Astrocyte of the spinal cord (primary cell): ENCODE measurements at places on chromosomes 2 and 18.

DNA sequence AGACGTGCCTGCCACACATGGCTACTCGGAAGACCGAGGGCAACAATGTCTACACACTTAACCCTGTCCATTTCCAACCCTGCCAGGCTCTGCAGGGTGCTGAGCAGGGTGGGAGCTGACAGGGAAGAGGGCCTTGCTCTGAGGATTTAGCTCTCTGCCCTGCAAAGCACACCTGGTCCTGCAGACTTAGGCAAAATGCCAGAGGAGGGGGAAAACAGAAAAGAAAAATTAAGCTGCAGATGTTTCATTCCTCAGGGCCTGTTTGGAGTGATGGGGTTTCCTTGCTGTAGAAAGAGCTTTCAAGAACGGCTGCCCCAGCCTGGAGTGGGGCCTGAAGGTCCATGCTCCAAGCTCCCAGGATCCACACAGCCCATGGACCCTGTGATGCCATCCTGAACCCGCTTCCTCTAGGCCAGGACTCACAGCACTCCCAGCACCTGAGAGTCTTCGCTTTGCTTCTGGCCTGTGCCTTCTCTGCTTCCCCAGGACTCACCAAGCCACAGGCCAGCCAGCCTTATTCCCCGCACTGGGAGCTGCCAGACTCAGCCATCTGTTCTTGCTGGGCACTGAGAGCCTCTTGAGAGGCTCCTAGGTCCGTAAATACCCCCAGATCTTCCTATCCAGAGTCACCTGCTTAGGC, 9.1 kb upstream of the TEX51 start:
- DNase-seq = no peak

DNA sequence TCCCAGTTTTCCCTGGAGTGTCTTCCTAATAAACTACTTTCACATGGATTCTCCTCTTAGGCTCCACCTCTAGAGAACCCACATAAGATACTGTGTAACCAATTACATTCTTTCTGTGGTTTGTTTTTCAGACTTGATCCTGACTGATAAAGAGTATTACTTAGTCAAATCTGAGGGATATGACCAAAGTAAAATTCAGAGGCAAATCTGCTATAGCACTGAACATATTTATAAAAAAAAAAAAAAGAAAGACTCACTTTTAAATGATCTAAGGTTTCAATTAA, 13.9 kb downstream of the CKAP2L start:
- DNase-seq = no peak

GRCh38 chr2:227460070-227460485, 11.9 kb upstream of the AGFG1 start:
- peak; percentile 85 for DNase-seq

- no peak for DNase-seq
These were observed 234.6 kb downstream of the EIPR1 start for GRCh38 chr2:3142961-3143571.

DNA sequence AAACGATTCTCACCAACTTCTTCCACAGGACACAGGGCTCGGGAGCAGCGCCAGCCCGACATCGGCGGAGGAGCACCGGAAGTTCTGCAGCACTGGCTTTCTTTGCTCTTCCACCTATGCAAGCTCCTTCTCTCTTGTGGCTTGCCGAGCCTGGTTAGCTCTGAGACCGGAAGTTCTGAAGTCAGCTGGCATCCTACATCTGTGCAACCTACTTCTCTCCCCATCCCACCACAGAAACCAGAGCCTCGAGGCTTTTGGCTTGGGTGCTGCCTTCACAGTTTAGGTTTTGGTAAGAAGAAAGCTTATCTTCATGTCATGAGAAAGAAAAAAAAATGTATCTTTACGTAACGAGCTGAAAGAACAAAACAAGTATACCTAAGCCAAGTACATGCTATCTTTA, 111.7 kb downstream of the ANKRD44 start:
- no peak for DNase-seq

DNA sequence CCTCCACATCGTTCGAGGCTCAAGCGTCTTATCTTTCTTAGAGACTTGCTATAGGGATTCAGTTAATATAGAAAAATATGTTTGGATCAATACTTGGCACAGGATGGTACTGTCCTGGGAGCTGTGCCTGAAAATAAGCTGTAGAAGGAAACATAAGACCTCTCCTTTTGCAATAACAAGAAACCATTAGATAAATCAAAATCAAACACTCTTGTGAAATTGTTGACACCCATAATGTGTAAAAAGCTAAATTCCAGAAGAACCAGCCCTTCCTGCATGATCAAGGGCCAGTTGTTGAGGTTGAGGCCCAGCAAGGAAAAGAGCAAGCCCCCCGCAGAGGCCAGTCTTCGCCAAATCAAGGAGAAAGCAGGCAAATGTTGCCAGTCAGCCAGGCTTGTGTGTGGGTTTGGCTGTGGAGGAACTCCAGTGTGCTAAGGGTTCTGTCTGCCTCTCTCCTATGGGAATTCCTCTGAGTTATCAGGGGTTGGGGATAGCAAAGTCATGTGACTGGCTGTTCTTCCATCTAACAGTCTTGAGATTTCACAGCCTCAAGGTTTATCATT, 185.7 kb downstream of the ACKR3 start:
- DNase-seq = no peak

GRCh38 chr2:12421046-12421445, 295.7 kb upstream of the TRIB2 start:
- no peak for DNase-seq

DNA sequence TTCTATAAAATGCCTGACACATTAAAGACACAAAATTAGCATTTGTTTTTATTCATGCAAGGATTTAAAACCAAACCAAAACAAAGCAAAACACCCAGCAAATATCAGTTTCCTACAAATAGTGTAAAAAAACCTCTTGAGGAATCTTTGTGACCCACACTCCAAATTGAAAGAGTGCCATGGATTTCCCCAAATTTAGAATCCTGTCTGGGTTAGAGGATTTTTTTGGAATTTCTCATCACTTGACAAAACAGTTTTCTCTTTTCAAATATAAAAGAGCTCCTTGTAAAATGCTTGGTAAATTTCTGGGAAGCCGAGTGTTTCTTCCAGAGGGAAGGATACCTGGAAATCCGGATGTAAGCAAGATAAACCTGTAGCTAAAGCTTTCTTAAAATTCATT, 1.7 kb upstream of the FN1 start:
- DNase-seq = peak; percentile 38

DNA sequence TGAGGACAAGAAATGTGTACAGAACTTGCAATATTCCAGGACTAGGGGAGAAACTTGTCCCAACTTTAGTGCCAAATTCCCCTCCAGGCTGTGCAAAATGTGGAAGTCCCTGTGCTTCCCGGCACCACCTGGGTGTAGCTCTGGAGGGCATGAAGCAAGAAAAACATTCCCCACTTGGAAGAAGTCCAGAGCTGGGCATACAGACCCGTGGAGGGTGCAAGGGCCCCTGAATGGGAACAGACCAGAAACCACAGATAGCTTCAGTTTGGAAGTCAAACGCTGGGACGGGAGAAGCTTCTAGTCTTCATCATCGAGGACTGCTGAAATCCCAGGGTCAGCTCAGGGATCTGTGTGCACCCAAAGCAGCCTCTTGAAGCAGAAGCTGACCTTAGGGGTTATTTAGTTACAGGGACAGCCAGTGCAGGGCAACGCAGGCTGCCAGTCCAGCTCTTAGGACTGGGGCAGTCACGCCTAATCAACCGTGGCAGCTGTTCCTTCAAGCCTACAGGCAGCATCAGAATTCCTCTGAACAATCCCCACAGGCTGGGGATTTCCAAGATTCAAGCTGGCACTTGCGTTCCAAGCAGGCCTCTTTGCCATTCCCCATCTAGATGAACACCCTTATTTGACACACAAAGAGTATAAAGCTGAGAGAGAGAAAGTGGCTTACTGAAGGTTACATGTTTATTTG, 269.4 kb downstream of the LOXHD1 start:
- DNase-seq = no peak

DNA sequence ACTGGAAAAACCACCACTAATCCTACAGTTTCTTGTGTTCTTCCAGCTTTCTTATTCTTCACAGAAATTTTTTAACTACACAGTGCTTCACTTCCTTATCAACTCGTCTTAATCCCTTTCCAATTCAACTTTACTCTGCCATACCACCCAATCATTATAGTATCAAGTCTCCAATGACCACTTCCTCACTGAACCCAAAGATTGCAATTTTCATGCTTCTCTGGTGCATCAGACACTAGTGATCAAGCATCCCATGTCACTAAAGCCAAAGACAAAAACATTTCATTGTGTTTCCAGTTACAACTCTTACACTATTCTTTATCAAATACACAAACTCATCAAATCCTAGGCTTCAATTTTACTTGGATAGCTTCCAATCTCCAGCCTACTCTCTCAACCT, 9.5 kb downstream of the CHAC2 start:
- no peak for DNase-seq

GRCh38 chr18:41842886-41843285, 112.1 kb upstream of the PIK3C3 start:
- peak; percentile 4 for DNase-seq

DNA sequence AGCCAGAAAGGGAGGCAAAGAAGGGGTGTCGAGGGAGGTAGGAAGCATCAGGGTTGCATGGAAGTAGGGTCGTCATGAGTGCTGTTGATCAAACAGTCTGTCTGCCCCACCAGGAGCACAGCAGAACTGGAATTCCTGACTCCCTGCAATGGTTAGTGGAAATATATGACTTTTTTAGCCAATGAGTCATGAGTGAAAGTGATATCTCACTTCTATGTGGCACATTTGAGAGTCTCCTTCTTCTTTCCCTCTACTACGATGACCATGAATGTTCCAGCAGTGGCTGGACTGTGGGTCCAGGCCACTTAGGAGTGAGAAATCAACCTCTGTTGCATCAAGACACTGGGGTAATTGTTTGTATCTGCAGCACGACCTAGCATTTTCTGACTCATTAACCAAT, 199.5 kb downstream of the TTC32 start:
- peak; percentile 35 for DNase-seq

- no peak for DNase-seq
These were observed 42.9 kb downstream of the SPRED2 start for GRCh38 chr2:65389476-65389875.

- DNase-seq = no peak
These were observed 240.5 kb downstream of the RDH14 start for GRCh38 chr2:18319987-18320386.

GRCh38 chr18:63848159-63848558, 39.3 kb upstream of the SERPINB2 start:
- DNase-seq = peak; percentile 72

DNA sequence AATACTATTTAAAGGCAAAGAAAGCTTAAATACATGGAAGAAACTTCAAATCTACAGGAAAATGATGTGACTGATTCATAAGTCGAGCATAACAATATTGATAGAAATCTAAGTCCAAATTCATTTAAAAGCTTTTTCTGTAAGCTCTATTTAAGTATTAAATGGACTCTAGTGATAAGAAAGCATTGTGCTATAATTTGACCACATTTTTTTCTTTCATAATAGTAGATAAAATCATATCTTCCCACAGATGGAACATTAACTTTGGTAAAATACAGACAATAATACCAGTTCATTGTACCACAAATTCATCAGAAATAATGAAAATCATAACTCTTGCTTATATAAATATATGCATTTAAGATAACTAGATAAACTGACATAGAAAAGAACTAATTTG, 366.5 kb downstream of the GALNT13 start:
- DNase-seq = no peak

GRCh38 chr2:137228566-137228965, 463.2 kb downstream of the THSD7B start:
- peak; percentile 63 for DNase-seq

DNA sequence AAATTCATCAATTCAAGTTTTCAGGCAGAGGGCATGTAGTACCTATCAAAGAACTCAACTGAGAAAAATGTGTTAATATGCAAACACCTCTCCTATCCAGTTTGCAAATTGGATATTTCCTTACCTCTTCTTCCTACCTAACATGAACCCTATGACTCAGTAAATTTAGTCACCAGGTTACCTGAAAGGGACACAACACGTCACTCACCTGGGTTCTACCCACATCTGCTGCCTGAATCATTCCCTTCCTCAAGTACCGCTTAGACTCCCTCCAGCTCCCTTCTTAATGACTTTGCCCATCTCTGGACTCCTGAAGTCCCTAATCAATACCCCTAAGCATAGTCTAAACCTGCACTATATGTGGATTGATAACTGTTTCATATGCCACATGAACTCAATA, 10.4 kb downstream of the ANKRD44 start:
- DNase-seq = no peak

- DNase-seq = no peak
These were observed 6.9 kb upstream of the RALB start for GRCh38 chr2:120245520-120246332.

- peak; percentile 67 for DNase-seq
These were observed 91.5 kb downstream of the CCBE1 start for GRCh38 chr18:59605633-59606192.

DNA sequence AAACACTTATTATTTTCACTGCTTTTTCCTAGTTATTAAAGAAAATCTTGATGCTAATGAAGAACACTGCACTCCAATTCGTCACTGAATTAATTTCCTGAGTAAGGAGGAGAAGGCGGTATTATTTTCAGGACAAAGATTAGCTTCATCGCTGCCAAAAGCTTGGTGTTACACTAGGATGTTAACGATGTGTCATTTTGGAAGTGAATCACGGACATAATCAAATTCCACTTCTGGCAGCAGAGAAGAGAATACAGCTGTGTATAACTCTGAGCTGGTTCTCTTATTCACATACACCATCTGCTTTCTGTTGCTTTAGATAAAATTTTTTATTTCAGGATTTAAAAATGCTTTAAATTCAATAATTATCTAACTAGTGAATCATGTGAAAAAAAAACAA, 74.1 kb downstream of the SCG2 start:
- peak; percentile 63 for DNase-seq

DNA sequence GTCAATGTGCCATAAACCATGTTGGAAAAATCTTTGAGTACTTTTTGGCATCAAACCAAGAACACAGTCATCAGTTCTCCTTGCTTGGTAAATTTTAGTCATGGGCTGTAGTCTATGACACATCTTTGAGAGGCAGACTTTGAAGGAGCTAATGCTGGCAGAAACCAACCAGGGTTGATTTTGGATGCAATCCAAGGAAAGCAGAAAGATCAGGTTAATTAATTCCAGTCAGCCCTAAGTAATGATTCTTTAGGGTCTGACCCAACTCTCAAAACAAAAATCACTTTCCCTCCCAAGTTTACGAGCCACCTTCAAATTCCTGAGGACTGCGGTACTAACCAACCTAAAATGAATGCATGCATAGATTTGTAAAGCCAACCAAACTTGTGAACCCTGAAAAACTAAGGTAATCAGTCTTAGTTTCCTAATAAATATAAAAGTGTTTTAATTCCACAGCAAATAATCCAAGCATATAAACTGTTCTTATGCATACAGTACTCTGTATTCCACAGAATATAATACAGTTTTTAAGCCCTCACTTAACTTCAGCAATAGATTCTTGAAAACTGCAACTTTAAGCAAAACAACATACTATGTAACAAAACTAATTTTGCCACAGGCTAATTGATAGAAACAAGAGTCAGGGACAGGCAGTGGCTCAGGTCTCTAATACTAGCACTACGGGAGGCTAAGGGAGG, 22.0 kb downstream of the AP1S3 start:
- DNase-seq = peak; percentile 97

- no peak for DNase-seq
These were observed 40.0 kb upstream of the SULT1C3 start for GRCh38 chr2:108199726-108200125.
